ENCODE measurements at places on chromosomes 11 and 22. TPM values are rescaled to one million over a fixed set of nuclear protein-coding genes. Genes with fewer than 3 reads are reported as not detected.
A peak's percentile ranks its signal among the peaks of the same experiment; 100 is the strongest.

GRM5 gene
- total RNA-seq = not detected

CDCA5 gene
- total RNA-seq = 174 TPM

RASSF10 gene
- not detected for total RNA-seq

GRCh38 chr11:123760894-123761293 lies 6.6 kb upstream of the OR6X1 start:
- no peaks in the 10 kb centered on the region for H3K36me3 ChIP-seq
- no peak for DNase-seq
- no peaks in the 10 kb centered on the region for H3K4me1 ChIP-seq
- no peak overlapping the region for H3K27ac ChIP-seq

DNA sequence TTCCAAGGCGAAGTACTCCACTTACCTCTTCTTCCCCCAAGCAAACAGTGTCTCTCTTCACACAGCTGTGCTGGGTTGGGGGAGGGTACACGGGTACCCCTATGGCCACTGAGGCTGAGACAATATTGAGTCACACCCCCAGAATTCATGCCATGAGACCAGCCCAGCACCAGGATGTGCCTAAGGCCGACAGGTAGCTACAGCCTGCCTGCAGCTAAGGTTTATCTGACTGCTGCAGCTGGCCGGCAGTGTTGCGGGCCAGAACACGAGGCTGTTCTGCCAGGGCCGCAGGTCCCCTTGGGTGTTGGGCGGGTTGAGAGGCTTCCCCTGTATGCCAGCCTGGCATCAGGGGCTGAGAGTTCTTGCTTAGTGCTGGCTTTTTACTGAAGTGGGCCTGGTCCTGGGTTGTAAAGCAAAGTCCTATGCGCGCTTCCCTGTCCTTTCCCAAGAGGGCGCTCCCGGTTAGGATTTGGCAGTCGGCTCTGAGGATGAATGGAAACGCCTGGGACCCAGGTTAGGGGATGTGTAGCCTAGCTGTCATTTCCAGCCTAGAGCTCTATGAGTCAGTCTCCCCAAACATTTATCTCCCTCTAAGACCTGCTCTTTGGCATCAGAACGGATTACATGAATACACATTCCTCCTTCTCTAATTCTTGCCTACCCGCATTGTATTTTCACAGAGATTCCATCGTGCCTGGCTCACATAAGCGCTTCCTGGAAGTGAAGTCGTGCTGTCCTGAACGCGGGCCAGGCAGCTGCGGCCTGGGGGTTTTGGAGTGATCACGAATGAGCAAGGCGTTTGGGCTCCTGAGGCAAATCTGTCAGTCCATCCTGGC lies 7.1 kb downstream of the USP18 start:
- no peak overlapping the region for H3K4me3 ChIP-seq
- DNase-seq = peak; percentile 76
- H3K27me3 ChIP-seq = no peaks in the 10 kb centered on the region
- H3K36me3 ChIP-seq = no peaks in the 10 kb centered on the region
